ENCODE measurements at places on chromosomes 7 and 10.

- DNase-seq: no peak
Observed at GRCh38 chr7:92847305-92847704, 10.9 kb upstream of the CDK6 start.

DNA sequence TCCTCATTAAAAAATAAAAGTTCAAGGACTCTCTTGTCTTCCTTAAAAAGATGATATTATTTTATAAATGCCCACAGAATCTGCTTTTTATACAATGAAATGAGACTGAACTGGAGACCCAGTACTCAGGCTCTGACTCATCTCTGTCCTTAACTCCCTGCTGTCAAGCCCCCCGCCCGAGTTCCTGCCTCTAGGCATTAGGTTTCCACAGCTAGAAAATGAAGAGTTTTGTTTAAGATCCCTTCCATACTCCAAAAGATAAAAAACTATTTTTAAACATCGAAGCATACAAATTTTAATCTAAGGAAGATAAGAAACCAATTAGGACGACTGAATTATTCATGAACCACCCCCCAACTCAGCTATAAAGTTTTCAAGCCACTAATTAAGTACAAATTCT lies 97.7 kb upstream of the FEZF1 start:
- no peak for DNase-seq

DNA sequence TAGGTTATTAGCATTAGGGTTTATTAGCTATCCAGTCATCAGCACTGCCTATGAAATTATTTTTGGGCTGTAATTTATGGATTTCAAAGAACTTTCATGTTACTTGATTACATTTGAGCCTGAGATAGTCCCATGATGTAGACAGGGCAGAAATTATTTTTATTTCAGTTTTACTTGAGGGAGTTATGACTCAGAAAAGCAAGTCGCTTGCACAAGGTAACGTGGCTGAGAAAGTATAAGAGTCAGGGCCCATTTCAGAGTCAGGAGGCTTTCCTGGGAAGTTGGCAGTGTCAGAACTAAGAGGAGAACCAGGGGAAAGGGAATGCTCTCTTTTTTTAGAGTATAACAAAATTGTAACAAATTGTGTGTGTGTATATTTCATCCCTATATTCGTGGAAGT lies 16.5 kb downstream of the GATA3 start:
- DNase-seq: no peak

DNA sequence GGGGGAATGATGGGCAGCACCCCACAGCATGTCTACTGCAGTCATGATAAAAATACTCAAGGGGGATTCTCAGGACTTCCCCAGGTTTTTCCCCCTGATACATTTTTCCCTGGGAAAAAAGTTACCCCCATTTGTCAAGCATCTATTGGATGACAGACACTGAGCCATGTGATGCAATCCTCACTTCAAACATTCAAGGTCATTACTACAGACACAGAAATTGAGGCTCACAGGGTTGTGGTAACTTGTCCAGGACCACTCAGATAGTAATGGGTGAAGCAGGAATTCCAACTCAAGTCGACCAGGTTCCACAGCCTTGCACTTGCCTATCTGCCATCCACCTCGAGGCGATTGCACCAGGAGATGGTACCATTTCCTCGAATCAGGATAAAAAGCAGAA lies 31.7 kb downstream of the PPP1R3C start:
- DNase-seq: no peak

GRCh38 chr7:123415625-123416024 lies 118.8 kb downstream of the IQUB start:
- DNase-seq: no peak
